Endothelial cell of umbilical vein (primary cell): ENCODE measurements at places on chromosomes 13 and 19. TPM values are rescaled to one million over a fixed set of nuclear protein-coding genes. Genes with fewer than 3 reads are reported as not detected.

GRCh38 chr13:21884299-21884909 lies 213.5 kb downstream of the FGF9 start:
- DNase-seq = no peak
- no peak overlapping the region for H3K27ac ChIP-seq
- H3K27me3 ChIP-seq = no peaks in the 10 kb centered on the region
- H3K4me3 ChIP-seq = no peak overlapping the region
- no peaks in the 10 kb centered on the region for H3K36me3 ChIP-seq

- no peak overlapping the region for H3K4me3 ChIP-seq
- peak; percentile 92 for DNase-seq
- H3K27ac ChIP-seq = peak overlapping the region; percentile 92
- H3K4me1 ChIP-seq = peaks cover 21% of the 10 kb centered on the region
These were observed 1669.9 kb upstream of the SPRY2 start for GRCh38 chr13:82010780-82011179.

DNA sequence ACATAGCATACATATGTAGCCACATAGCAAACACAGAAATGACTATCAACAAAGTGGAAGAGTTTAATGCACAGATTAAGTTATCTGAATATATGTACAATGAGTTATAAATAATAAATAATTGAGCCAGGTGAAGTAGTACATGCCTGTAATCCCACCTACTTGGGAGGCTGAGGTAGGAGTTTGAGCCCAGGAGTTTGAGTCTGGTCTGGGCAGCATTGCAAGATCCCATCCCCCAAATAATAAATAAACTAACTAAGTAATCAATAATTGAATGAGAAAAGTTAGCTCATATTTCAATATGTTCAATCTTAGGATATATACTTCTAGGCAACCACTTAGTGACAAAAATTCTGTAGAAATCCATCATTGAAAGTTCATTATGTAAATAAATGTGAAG lies 1.7 kb downstream of the CARD8 start:
- no peaks in the 10 kb centered on the region for H3K27me3 ChIP-seq
- peaks cover 60% of the 10 kb centered on the region for H3K4me1 ChIP-seq
- no peak overlapping the region for H3K4me3 ChIP-seq
- no peak for DNase-seq
- H3K36me3 ChIP-seq = no peaks in the 10 kb centered on the region
- no peak overlapping the region for H3K27ac ChIP-seq

- no peak for DNase-seq
- H3K4me1 ChIP-seq = no peaks in the 10 kb centered on the region
- no peak overlapping the region for H3K27ac ChIP-seq
- H3K4me3 ChIP-seq = no peak overlapping the region
- H3K27me3 ChIP-seq = no peaks in the 10 kb centered on the region
These were observed 72.7 kb downstream of the SPACA7 start for GRCh38 chr13:112448621-112449544.

GRCh38 chr13:73299787-73300186 lies 241.0 kb downstream of the KLF5 start:
- H3K27me3 ChIP-seq = no peaks in the 10 kb centered on the region
- no peaks in the 10 kb centered on the region for H3K36me3 ChIP-seq
- H3K4me1 ChIP-seq = no peaks in the 10 kb centered on the region
- H3K4me3 ChIP-seq = no peak overlapping the region
- no peak overlapping the region for H3K27ac ChIP-seq
- DNase-seq = no peak

- H3K4me3 ChIP-seq = no peak overlapping the region
- DNase-seq = peak; percentile 26
- H3K27ac ChIP-seq = no peak overlapping the region
- no peaks in the 10 kb centered on the region for H3K4me1 ChIP-seq
- H3K36me3 ChIP-seq = peaks cover 13% of the 10 kb centered on the region
- no peaks in the 10 kb centered on the region for H3K27me3 ChIP-seq
These were observed 7.7 kb upstream of the LRG1 start for GRCh38 chr19:4547303-4548237.

DNA sequence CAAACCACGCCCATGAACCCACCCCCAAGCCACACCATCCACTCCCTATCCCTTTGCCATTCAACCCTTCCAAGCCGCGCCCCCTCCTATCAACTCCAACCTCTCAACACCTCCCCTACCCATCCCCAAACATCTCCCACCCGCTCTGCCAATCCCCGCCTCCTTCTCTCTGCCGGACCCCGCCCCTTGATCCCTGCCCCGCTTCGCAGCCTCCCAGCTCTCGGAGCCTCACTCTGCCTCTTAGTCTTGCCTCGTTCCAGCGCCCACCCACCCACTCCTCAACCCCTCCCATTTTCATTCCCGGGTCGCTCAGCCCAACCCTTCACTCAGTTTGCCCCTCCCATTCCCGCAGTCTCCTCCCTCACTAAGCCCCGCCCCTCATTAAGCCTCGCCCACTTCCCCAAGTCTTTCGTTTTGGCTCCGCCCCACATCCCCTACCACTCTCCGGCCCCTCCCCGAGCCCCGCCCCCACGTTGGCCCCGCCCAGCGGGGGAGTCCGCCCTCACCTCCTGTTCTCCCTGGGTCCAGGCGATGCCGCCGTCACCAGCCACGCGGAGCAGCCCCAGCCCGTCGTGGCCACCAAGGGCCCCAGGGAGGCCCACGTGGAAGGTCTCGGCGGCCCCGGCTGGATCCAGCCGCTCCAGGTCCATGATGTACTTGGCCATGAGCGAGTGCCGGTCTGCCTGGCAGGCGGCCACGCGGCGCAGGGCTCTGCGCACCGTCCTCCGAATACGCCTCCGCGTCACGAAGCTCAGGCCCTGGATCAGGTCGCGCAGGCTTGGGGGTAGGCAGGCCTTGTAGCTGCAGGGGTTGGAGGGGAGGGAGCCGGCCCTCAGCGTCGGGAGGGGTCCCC lies 5.7 kb downstream of the JAK3 start:
- no peaks in the 10 kb centered on the region for H3K27me3 ChIP-seq
- peak; percentile 72 for DNase-seq
- H3K4me3 ChIP-seq = no peak overlapping the region
- H3K27ac ChIP-seq = no peak overlapping the region
- H3K36me3 ChIP-seq = no peaks in the 10 kb centered on the region
- peaks cover 9% of the 10 kb centered on the region for H3K4me1 ChIP-seq

GRCh38 chr19:41999071-41999877 lies 5.2 kb upstream of the ATP1A3 start:
- H3K4me1 ChIP-seq = no peaks in the 10 kb centered on the region
- no peak overlapping the region for H3K27ac ChIP-seq
- no peaks in the 10 kb centered on the region for H3K36me3 ChIP-seq
- DNase-seq = no peak

GRCh38 chr13:78325585-78325984 lies 277.8 kb downstream of the POU4F1 start:
- DNase-seq = no peak
- no peaks in the 10 kb centered on the region for H3K36me3 ChIP-seq
- peaks cover 6% of the 10 kb centered on the region for H3K4me1 ChIP-seq
- no peaks in the 10 kb centered on the region for H3K27me3 ChIP-seq
- no peak overlapping the region for H3K27ac ChIP-seq
- no peak overlapping the region for H3K4me3 ChIP-seq

- H3K36me3 ChIP-seq = no peaks in the 10 kb centered on the region
- no peak overlapping the region for H3K4me3 ChIP-seq
- H3K27me3 ChIP-seq = peaks cover 6% of the 10 kb centered on the region
- H3K27ac ChIP-seq = no peak overlapping the region
These were observed 173.5 kb upstream of the LSM14A start for GRCh38 chr19:33998739-33999345.

DNA sequence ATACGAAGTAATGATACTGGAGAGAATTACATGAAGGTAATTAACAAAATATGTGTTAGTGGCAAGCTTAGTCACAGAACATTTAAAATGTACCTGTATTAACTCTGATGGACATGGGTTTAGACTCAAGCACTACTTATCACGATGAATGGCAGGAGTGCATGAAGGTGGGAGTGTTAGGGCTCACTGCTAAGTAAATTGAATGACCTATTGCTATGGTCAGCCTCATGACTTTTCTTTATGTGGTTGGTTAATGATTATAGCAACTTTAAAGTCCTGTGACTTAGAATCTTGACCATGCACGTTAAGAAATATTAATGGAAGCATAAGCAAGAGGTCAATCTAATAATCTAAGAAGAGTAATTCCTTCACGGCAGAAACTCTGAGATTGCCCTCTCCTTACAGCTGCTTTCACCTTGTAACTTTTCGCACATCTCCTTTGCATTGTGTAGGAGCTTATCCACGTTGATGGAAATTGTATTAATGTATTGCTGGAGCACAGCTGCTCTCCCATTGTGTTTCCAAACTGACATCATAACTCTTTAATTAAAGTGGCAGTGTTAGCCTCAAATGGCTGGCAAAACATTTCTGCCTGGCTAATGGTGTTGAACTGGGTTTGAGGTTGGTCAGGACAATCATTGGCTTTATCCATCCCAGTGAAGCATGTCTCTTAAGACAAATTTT lies 114.5 kb downstream of the RXFP2 start:
- H3K27me3 ChIP-seq = peaks cover 21% of the 10 kb centered on the region
- H3K4me3 ChIP-seq = no peak overlapping the region
- H3K27ac ChIP-seq = no peak overlapping the region

DNA sequence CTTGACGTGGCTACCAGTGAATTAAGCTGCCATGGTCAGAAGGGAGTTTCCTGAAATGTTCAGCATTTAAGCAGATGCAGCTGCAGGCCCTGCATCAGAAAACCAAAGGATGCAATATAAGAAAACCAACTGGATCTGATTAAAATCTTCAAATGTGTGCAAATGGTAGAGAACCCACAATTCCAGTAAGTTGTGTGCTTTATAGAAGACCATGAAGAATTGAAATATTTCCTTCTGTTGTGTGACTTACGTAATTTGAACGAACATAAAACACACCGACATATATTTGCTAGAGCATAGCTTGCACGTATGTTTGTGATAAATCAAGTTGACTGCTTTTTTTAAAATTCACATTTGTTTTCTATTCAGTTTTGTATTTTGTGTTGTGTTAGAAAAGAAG lies 191.4 kb downstream of the COL4A1 start:
- no peak overlapping the region for H3K4me3 ChIP-seq
- peaks cover 22% of the 10 kb centered on the region for H3K27me3 ChIP-seq
- no peak for DNase-seq
- H3K27ac ChIP-seq = no peak overlapping the region
- no peaks in the 10 kb centered on the region for H3K4me1 ChIP-seq

GRCh38 chr13:39035204-39035603 lies 2.7 kb downstream of the PROSER1 start:
- H3K36me3 ChIP-seq = no peaks in the 10 kb centered on the region
- DNase-seq = peak; percentile 7
- H3K27ac ChIP-seq = no peak overlapping the region
- H3K27me3 ChIP-seq = no peaks in the 10 kb centered on the region
- H3K4me1 ChIP-seq = peaks cover 24% of the 10 kb centered on the region

DNA sequence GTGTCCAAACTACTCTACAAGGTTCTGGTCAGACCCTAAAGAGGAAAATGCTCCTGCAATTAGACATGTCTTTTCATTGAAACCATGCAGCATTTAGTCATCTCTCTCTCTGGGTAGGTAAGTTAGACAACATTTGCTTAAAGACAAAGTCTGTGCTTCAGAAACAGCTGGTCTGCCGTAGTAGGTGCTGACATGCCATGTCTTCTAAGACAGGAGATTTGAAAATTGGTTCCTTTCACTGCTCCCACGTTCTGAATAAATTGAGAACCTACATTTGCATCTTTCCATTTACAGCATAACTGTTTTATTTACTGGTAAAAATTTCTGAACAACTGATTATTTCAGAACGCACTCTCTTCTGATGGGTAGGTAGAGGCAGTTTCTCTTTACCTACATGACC lies 494.0 kb downstream of the EFNB2 start:
- H3K4me3 ChIP-seq = no peak overlapping the region
- no peaks in the 10 kb centered on the region for H3K27me3 ChIP-seq
- H3K27ac ChIP-seq = no peak overlapping the region
- H3K4me1 ChIP-seq = no peaks in the 10 kb centered on the region
- no peak for DNase-seq
- no peaks in the 10 kb centered on the region for H3K36me3 ChIP-seq

GRCh38 chr13:57918913-57919312 lies 287.4 kb downstream of the PCDH17 start:
- no peaks in the 10 kb centered on the region for H3K4me1 ChIP-seq
- H3K27me3 ChIP-seq = no peaks in the 10 kb centered on the region
- no peak for DNase-seq
- no peak overlapping the region for H3K27ac ChIP-seq

- H3K27ac ChIP-seq = peak overlapping the region; percentile 66
- peaks cover 28% of the 10 kb centered on the region for H3K4me1 ChIP-seq
- H3K36me3 ChIP-seq = no peaks in the 10 kb centered on the region
- peak; percentile 76 for DNase-seq
- H3K4me3 ChIP-seq = no peak overlapping the region
These were observed 4.5 kb downstream of the BICRA start for GRCh38 chr19:47613165-47614020.

DNA sequence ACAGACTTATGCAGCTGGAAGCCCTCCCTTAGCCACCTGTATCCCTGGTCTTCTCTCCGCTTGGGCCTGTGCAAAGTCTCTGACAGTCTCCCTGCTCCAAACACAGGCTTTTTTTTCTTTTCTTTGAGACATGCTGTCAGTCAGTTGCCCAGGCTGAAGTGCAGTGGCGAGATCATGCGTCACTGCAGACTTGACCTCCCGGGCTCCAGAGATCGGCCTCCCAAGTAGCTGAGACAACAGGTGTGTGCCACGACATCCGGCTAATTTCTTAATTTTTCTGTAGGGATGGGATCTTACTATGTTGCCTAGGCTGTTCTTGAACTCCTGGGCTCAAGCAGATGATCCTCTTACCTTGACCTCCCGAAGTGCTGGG lies 1.6 kb downstream of the MZF1 start:
- DNase-seq = no peak
- H3K27me3 ChIP-seq = no peaks in the 10 kb centered on the region
- H3K4me1 ChIP-seq = peaks cover 16% of the 10 kb centered on the region
- no peaks in the 10 kb centered on the region for H3K36me3 ChIP-seq

DNA sequence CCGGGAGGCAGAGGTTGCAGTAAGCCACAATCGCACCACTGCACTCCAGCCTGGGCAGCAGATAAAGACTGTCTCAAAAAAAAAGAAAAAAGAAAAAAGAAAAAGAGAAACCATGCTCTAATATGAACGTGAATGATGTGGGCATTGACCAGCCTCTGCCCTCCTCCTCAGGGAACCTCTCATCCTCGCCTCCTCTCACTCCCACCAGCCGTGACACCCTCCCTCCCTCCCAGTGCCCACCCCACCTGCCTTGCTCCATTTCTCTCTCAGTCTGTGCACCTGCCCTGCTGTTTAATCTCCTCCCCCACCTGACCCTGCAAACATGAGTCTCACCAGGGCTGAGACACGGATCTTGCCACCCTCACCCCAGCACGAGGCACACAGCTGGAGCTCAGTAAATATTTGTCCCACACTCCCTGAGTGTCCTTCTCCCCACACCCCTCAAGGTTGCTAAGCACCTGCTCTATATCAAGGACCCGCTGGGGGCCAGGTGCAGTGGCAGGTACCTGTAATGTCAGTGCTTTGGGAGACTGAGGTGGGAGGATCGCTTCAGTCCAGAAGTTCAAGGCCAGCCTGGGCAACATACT lies 7.5 kb upstream of the BCAT2 start:
- no peaks in the 10 kb centered on the region for H3K4me1 ChIP-seq
- no peaks in the 10 kb centered on the region for H3K27me3 ChIP-seq
- DNase-seq = no peak
- no peaks in the 10 kb centered on the region for H3K36me3 ChIP-seq

- H3K36me3 ChIP-seq = no peaks in the 10 kb centered on the region
- H3K4me3 ChIP-seq = no peak overlapping the region
- no peaks in the 10 kb centered on the region for H3K4me1 ChIP-seq
- no peak overlapping the region for H3K27ac ChIP-seq
These were observed 3.5 kb downstream of the CEACAM6 start for GRCh38 chr19:41758846-41759245.

Gene ZNF333
- total RNA-seq = 17.1 and 19.7 TPM in 2 replicates

Gene IZUMO2
- not detected in 2 replicates for total RNA-seq

Gene FUT3
- not detected in 2 replicates for total RNA-seq

Gene CGB1
- not detected in 2 replicates for total RNA-seq

Gene TPTE2
- not detected in 2 replicates for total RNA-seq

Gene NBEA
- total RNA-seq = 4.4 and 4.8 TPM in 2 replicates

Gene BEST2
- total RNA-seq = not detected in 2 replicates
